ENCODE measurements at places on chromosomes 5 and 9. TPM values are rescaled to one million over a fixed set of nuclear protein-coding genes. Genes with fewer than 3 reads are reported as not detected.

The NOP16 gene
- 27.9 TPM for polyA plus RNA-seq

- no peak for DNase-seq
These were observed 8.5 kb downstream of the MYO10 start for GRCh38 chr5:16927613-16928012.

DNA sequence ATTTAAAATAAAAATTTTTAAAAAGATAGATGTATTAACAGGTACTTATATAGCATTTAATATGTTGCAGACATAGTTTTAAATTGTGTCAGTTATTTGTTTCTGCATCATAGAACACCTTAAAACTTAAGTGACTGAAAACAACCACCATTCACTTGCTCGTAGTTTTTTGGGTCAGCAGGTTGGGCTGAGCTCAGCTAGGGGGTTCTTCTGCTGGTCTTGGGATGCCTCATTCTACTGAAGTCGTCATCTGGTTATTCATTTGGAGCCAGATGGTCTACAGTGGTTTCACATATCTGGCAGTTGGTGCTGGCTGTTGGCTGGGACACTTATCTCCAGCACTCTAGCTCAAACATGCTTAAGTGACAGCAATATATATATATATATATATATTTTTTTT lies 29.6 kb downstream of the PSAT1 start:
- no peak for DNase-seq

DNA sequence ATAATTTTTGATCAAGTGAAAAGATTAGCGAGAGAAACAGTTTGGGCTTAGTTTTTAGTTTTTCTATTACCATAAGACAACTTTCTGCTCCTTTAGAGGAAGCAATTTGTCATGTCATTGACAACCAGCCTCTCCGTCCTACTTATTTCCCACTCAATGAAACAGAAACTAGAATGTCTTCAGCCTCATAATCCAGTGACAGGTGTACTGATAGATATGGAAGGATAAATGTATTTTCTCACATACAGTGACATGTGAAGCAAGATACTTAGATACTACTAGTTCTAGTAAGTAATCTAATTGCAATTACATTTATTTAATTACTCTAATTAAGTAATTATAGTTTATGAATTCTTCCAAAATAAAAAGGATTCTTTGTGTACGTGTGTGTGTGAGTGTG lies 429.7 kb downstream of the CDH10 start:
- no peak for DNase-seq

DNA sequence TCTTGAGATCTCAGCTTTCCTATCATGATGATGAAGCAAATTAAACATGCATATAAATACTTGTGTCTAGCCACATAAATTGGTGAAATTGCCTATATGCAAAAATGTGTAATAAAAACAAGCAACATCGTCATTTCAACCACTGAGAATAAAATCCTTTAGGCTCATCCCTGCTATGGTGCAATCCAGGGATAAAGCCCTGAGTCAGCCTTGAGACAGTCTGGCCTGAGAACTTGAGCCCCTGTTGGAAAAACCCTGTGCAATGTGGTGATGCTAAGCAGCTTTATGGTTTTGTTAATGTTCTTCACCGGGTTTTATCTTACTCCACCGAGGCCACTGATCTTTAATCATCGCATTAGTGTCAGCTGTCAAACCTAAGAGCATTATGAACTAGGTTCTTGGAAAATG lies 170.5 kb downstream of the DCP2 start:
- no peak for DNase-seq

DNA sequence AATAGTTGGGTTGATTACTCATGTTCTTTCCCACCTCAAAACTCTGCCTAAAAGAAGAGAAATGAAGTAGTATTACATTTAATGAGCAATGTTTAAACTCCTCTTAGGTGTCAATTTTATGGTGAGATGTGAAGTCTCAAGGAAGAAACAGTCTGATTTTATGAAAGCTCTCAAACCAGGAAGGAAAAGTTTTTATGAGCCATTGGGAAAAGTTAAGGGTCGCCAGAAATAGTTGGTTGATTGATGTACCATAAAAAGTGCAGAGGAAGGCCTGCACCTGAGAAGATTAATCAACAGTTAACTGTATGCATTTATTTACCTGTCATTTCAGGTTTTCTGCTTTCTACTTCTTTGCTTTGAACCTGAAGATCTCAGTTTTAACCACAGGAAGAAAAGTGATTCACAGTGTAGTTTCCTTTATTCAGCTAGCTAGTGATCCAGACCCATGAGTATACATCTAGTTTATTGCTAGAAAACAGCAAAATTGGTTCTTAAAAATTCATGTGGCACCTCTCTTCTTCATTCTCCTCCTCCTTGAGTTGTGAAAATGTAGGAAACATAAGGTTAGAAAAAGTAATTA lies 133.1 kb downstream of the CSNK1G3 start:
- no peak for DNase-seq

DNA sequence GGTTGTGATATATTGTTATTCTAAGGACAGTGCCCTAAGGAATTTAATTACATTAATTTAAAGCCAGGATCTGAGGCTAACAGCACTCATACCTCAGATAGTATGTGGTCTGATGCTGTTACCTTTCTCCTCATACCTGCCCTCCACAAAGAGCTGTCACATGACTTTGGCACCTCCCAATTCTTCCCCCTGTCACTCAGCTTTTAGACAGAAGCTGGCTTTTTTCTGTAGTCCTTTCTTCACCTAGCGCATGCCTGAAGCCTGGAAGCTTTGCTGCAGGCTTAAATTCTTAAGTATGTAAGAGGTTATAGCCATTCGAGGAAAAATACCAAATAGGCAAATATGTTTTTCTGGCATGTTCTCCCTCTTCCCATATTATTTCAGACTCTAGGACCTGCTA lies 61.0 kb upstream of the ADAMTS19 start:
- no peak for DNase-seq

The ROPN1L gene
- 0.72 TPM for polyA plus RNA-seq

DNA sequence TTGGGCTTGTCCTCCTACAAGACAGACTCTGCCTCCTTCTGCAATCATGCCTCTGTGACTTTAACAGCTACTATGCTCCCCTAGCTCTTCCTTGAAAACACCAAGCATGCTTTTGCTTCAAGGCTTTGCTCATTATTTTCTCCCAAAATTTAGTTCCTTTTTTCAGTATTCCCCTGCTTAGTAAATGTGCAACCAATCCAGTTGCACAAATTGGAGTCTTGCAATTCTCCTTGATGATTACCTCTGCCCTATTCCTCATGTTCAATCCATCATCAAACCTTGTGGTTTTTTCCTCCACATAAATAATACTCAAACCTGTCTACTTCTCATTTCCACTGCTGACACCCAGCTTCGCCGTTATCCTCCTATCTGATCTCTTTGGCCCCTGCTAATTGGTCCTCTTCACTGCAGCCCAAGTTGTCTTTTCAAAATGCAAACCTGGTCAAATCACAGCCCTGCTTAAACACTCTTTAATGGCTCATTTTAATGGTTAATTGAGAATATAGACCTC lies 296.3 kb downstream of the CWC27 start:
- no peak for DNase-seq

- DNase-seq = no peak
These were observed 59.2 kb downstream of the ZDHHC21 start for GRCh38 chr9:14633906-14634565.

The C5 gene
- 3.2 TPM for polyA plus RNA-seq

DNA sequence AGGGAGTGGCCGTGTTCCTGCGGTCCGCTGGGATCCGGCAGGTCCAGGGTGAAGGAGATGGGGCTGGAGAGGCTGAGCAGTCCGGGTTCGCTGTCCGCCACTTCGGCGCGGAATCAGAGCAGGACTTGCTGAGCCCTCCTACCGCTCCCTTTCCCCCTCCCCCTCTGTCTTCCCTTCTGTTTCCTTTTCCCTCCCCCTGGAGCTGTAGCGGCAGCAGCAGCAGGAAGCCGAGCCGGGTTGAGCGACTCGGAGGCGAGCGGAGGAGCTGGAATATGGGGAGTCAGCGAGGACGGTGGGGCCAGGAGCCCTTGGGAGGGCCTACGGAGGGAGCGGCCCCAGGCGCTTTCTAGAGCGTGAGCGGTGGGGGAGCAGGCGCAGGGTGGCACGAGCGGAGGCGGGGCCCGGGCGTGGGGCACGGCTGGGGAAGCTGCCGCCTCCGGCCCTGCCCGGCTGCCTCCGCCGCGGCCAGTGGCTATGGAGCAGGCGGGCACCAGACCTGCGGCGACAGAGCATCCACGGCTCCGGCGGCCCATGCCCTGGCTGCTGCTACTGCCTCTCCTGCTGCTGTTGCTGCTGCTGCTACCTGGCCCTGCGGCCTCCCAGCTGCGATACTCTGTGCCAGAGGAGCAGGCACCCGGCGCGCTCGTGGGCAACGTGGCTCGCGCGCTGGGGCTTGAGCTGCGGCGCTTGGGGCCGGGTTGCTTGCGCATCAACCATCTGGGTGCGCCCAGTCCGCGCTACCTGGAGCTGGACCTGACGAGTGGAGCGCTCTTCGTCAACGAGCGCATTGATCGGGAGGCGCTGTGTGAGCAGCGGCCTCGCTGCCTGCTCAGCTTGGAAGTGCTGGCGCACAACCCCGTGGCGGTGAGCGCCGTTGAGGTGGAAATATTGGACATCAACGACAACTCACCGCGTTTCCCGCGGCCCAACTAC lies at the start of gene PCDHAC2:
Gene PCDHAC2 (plus strand): TSS at position 184 of the 933 bp plus-strand sequence. CDS start 291 bp downstream, at position 475.
- DNase-seq = no peak

The EGFLAM gene
- 6.9 TPM for polyA plus RNA-seq

DNA sequence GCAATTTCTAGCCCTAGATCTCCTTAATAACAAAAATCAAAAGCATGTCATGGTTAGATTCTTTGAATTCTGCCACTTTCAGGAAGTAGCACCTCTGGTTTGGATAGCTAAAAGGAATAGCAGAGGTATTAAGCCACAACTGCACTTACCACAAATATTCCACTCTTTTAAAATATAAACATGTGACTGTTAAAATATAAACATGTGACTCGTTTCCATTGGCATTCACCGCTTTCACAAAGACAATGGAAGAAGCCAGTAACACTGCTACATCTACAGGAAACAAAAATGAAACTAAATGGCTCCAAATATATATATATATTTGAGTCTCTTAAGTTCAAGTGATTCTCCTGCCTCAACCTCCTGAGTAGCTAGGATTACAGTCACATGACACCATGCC lies 222.9 kb downstream of the ARL15 start:
- no peak for DNase-seq

GRCh38 chr5:78504704-78505677 lies 143.6 kb downstream of the LHFPL2 start:
- DNase-seq = peak; percentile 70

DNA sequence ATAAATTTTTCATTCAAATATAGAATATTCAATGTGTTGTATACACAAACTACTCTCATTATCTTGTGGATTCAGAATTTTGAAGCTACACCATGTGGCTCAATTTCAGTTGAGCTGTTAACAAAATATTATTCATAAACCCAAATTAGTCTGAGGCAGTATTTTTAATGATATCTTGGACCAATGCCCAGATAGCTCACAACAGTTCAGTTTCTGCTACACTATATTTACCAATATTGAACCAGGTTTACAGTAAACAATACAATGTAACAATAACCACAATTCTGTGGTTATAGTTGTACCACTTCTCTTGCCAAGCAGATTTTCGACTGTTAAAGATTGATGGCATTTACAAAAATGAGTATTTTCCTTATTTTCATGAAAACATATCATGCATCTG lies 99.9 kb downstream of the SSBP2 start:
- DNase-seq = no peak

GRCh38 chr5:78574731-78575161 lies 73.8 kb downstream of the LHFPL2 start:
- DNase-seq = no peak

GRCh38 chr9:18109675-18110074 lies 364.3 kb upstream of the ADAMTSL1 start:
- DNase-seq = no peak

GRCh38 chr5:116731432-116731831 lies 156.8 kb upstream of the SEMA6A start:
- no peak for DNase-seq

DNA sequence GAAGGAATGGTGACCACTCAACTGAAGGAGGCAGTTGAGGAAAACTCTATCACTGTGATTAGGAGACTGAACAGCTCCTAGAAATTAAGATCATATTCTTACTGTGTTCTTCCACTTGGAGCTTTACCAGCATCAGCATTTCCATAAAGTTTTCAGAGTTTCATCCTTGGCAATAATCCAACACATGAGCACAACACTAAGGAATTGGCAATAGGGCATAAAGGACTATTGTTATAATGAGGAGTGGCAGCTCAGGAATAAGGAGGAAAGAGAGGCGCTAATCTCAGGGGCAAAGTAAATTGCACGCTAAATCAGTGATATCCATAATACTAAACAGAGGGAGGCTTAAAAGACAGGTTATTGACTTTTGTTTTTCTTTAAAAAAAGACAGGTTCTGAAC lies 338.9 kb downstream of the EFNA5 start:
- DNase-seq = no peak

The IFNA2 gene
- polyA plus RNA-seq = not detected

The OR1L6 gene
- not detected for polyA plus RNA-seq

- DNase-seq = no peak
These were observed 113.1 kb downstream of the FBXL7 start for GRCh38 chr5:15612915-15613635.

DNA sequence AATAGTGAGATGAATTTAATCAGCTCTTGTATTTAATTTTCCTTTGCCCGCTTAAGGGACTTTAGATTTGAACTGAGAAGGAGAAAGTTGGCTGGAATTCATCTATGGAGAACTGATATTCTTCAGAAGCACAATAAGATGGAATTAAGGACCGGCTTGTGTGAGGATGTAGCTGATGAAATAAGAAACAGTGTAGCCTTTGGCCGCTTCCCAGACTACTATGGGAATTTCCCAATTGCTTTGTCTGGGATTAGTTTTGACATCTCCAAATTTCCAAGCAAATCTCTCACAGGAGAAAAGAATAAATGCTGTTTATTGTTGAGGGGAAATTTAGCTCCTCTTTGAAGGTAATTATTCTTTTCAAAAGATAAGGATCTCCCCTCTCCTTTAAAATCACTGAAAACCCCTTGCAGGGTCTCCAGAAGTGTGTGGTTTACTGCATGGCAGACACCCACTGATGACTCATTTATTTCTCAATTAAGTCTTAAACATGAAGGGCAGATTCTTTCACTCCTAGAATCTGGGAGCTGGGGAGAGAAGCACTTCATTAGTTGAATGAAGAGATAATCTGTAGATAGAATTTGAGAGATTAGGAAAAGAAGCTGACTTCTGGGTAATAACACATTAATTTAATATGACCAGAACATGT lies 606.5 kb upstream of the ADAMTS16 start:
- DNase-seq = no peak
